GM12892 (cell line): ENCODE measurements at places on chromosomes 6 and 20.

DNA sequence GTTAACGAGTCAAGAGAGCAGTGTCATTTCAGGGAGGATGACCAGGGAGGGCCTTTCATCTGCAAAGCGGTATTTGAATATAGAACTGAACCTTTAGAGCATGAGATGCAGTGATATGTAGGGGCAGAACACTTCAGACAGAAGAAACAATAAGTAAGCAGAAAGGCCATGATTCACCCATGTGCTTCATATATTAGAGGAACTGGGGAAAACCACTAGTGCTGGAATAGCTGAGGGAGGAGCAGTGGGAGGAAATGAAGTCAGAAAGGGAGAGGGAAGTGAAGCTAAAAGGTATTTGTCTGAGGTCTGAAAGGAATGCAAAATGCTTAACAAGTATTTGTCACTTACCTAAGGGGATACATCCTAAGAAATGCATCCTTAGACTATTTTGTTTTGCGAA, 391.2 kb downstream of the ADGRB3 start:
- DNase-seq, result no peak

GRCh38 chr20:24968278-24968800, 19.3 kb downstream of the CST7 start:
- no peak for DNase-seq

DNA sequence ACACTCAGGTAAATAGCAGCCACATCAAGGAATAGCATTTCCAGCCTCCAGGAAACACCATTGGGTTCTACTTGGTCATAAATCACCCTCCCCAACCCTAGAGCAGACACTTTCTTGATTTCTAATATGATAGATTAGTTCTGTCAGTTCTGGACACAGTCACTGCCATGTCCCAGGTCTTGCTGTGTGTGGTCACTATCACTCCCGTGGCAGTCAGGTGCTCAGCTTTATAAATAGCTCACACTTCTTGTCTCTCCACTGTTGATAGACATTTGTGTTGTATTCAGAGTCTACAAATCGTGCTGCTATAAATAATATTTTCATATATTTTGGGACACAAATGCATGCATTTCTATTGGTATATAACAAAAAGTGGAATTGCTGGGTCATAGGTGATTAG, 13.3 kb downstream of the HLA-F start:
- DNase-seq, result no peak

DNA sequence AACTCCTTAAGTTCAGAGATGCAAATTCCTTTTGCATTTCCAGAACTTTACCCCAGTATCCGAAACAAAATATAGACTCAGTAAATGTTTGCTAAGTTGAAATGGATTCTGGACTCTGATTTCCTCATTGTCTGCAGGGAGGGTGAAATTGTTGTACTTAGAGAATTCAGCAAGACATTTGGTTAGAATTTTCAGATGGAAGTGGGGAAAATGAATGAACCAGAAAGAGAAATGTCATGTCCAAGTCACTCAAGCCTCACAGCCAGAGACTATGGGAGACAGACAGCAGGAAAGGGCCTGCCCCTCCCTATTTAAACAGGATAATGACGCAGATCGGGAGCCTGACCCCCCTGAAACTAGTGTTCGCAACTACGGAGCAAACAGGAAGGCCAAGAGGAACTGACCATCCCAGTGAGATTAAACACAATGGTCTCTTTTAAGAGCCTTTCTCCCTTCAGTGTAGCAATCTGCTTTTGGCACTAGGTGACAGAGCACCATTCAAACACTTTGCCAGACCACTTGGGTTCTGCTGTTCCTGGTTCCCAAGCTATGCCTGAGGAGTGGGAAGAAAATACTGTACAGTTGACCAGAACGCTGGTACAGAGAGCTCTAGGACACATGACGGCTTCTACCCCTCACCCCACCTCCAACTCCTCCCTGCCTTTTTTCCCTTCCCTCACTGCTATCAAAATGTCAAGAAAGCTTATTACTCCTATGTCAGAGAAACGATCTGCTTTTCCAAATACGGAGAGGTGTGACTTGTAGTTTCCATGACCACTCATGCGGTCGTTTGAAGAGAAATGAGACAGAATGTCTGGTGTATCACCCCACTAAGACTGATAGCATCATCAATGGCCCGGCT, 13.7 kb downstream of the NEDD9 start:
- DNase-seq, result no peak

GRCh38 chr6:168865-169455, 123.3 kb upstream of the DUSP22 start:
- DNase-seq, result no peak

DNA sequence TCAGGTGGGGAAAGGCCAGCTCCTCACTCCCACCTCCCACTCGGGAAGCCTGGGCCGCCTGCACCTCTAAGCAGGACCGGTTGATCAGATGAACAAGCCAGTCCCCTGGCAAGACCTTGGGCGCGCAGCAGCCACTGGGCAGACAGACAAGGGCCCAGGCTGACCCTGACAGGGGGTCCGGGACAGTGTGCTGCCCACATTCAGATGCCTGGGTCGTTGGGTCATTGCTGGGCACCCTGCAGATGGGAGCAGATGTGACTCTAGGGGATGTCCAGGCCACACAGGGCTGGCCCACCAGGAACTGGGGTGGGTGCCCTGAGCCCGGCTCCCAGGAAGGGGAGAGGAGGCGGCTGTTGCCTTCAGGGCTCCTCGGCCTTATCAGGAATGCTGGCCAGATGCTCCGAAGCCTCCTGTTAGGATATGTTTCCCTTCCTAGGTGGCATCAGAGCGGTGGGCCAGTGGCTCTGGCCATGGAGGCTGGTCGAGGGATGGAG, 17.3 kb upstream of the FRMD1 start:
- no peak for DNase-seq

- no peak for DNase-seq
These were observed 312.5 kb downstream of the EYA4 start for GRCh38 chr6:133553652-133554051.

GRCh38 chr20:49539481-49540231, 28.3 kb downstream of the PTGIS start:
- DNase-seq, result no peak

- no peak for DNase-seq
These were observed 126.7 kb downstream of the AIG1 start for GRCh38 chr6:143187238-143187923.

- DNase-seq, result no peak
These were observed 265.9 kb upstream of the CDYL start for GRCh38 chr6:4510317-4510716.
